RWPE1 (cell line): ENCODE measurements at places on chromosomes 12 and 14.
A peak's percentile ranks its signal among the peaks of the same experiment; 100 is the strongest.

GRCh38 chr12:54126029-54126695, 62.6 kb downstream of the SMUG1 start:
- DNase-seq, result no peak

DNA sequence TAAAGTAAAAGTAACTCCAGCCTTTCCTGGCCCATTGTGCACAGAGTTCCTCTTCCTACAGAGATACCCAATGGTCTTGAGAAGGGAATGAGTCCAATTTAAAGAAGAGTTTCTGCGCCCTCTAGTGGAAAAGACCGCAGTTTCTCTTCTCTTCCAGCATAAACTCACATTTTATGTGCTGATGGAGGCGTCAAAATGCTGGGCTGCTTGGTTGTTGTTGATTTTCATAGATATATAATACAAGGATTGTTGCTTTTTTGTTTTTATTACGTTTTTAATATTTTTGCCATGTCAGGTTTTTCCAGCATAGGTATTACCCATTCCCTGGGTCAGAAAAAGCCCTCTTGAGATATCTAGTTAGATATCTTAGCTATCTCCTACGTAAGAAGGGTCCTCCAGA, 356.9 kb upstream of the STXBP6 start:
- no peak for DNase-seq

- no peak for DNase-seq
Measured at GRCh38 chr12:106736051-106736957, 38.2 kb upstream of the RIC8B start.

DNA sequence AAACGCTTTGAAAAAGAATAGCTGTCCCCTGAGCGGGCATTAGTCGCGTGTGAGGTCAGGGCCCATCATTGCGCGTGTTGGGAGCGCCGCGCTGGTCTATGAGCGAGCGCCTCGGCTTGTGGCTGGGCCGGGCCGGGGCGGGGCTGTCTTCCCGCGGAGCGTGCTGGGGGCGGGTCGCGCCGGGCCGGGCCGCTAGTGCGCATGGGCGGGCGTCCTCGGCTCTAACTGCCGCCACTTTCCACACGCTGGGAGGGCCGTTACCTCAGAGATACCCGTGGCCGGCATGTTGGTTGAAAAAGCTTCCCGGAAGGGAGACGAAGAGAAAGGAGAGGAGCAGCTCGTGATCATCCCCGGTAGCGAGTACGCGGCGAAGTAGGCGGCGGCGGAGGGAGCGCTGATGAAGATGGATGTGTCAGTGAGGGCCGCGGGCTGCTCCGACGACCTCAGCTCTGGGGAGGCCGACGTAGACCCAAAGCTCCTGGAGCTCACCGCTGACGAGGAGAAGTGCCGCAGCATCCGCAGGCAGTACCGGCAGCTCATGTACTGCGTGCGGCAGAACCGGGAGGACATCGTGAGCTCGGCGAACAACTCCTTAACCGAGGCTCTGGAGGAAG, at the start of gene EID3:
TSS of gene EID3 (plus strand) at position 202 of the 614 bp plus-strand sequence. CDS start at position 398, 196 bp downstream.
- DNase-seq, result peak; percentile 74

DNA sequence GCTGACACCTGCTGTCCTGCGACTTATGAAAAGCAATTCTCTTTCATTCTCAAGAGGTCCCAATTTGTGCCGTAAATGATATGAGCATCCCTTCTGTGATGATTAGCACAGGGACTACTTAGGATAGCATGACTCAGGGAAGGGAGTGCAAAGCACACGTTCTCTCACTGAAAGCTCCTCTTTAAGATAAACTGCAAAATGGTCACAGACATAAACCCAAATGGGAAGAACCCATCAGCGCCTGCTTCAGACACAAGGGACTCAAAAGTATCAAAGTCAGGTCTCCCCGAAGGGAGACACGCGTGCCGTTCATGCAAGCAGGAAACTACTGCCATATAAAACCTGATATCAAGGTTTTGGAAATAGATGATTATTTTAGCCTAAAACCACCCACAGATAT, 33.9 kb upstream of the PIWIL1 start:
- DNase-seq, result no peak

GRCh38 chr12:100166232-100166631, 23.6 kb upstream of the BLTP3B start:
- DNase-seq, result no peak

- peak; percentile 17 for DNase-seq
Measured at GRCh38 chr12:28814246-28814645, 334.8 kb upstream of the FAR2 start.

DNA sequence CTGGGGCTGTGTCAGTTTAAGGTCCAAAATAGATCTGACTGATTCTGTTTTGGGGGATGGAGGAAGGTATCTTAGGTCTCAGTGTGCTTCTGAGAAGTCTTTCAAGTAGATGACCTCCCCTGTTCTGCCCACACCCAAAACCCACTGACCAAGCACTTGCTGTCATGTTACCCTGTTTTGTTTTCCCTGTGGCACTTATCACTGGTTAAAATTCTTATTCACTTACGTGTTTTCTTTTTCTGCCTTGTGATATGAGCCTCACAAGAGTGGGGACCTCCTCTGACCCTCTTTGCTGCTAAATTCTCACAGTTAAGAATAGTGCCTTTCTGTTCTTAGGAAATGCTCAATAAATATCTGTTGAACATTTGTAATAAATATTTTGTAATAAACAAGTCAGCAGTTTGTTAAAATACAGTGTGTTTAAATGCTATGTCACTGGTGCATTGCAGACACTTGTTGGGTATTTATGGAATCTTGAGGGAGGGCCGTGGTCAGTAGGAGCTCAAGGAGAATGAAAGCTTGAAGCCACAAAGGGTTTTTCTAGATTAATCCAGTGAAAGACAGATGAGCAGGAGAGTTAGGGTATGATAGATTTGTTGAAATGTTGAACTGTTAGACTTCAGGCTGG, 20.9 kb downstream of the PLEKHA5 start:
- DNase-seq, result no peak

DNA sequence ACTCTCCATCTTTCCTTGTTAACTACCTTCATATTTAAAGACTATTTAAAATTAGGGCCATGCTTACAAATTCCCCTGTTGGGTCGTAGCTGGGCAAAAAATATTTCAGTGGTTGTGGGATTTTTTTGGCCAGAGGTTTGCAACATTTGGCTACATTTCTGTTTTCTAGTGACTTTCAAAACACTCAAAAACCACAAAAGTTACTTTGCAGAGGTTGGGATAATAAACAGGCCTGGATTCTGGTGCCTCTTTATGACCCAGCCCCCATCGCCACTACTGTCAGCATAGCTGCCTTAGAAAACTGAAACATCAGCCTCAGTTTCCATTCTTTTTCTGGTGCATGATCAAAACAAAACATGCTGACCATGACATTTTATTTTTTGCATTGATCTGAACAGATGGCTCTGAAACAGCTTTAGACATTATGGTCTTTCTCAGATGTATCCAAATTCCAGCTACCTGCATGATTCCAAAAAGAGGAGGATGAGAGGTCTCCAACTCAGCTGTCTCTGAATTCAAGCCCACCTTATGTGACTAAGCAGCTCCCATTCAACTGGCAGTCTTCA, 5.2 kb downstream of the DPF3 start:
- DNase-seq, result no peak

DNA sequence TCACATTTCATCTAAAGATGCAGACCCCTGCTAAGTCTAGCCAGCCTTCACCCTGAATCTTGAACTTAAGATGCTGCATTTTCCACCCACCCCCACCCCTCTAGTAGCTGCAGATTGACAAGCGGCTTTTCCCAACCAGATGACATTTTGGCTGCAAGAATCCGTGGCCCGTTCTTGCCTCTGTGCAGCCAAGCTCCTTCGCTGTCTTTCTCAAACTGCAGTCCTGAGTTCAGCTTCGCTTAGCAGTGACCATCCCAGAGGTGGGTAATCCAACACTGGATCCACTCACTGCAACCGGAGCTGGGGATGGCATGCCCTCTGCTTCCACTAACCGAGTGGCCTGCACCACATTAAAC, 765 bp upstream of the NFYB start:
- no peak for DNase-seq

DNA sequence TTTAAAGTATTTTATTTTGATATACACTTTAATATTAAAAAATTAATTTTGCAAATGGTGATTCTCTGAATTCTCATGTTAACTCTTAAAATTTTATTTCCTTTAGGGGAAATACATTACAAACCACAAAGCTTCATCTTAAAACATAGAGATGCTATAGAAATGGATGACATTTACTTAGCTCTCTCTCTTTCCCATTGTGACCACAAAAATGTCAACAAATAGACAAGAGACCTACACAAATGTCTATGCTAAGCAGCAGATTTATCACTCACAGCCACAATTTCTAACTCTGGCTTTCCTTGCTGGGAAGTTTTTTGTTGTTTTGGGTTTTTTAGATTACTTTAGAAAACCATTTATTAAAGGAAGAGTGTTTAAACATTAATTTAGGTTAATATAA, 19.9 kb upstream of the PHC1 start:
- no peak for DNase-seq
